ENCODE measurements at places on chromosomes 1 and 21.

- no peak for DNase-seq
Observed at GRCh38 chr1:170545476-170545875, 13.5 kb downstream of the GORAB start.

GRCh38 chr1:45043094-45043493, 31.0 kb downstream of the UROD start:
- DNase-seq: no peak

- DNase-seq: no peak
Observed at GRCh38 chr1:26274801-26275425, 5.0 kb upstream of the SH3BGRL3 start.

DNA sequence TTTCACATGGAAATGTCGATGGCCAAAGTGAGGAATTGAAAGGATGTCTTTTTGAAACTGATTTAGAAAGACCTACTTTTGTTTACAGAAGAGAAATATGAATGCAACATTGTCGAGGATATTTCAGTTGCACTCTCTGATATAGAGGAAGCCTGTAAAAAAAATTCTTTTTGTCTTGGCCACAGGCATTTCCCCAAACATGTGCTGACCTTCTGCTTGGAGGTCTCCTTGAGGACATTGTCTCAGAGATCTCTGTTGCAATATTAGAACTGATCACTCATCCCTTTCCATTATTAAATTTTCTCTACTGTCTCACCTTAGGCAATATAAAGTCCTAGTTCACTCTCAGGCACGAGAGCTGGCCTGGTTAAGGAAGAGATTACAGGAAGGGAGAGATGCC, 16.0 kb downstream of the S100A11 start:
- no peak for DNase-seq

DNA sequence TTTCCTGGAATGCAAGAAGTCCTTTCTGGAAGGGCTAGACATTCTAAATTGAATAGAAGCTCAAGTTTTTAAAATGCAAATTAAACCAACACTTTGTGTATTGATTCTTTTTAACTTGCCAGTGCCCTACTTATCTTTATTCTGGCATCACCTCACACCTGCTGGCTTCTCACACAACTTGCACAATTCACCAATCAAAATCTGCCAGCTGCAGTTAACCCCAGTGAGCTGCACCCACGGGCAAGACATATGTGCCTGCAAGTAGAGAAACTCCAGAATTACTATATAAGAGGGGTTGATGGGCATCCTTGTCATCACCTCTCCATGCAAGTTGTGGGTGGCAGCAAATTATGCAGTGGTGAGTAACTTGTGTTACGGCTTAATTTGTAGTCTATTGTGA, 11.7 kb upstream of the PLPPR4 start:
- DNase-seq: no peak
